H9 (cell line): ENCODE measurements at places on chromosomes 7 and 10. TPM values are rescaled to one million over a fixed set of nuclear protein-coding genes. Genes with fewer than 3 reads are reported as not detected.

DNA sequence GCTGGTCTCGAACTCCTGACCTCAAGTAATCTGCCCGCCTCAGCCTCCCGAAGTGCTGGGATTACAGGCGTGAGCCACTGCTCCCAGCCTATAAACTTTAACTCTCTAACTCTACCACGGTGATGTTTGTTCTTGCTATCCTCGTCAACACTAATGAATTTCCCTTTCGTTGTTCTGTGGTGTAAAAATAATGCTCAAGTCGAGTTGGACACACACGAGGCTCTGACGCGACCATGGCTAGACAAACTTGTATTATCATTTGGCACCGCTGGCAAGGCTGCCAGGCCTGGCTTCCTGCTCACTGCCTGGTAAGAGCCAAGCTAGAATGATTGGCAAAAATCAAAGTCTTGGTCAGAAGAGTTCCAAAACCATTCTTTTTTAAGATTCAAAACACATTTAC, 167.0 kb upstream of the KLF6 start:
- no peak overlapping the region for H3K27ac ChIP-seq
- H3K4me3 ChIP-seq = no peak overlapping the region
- no peaks in the 10 kb centered on the region for H3K4me1 ChIP-seq
- no peaks in the 10 kb centered on the region for H3K27me3 ChIP-seq
- no peaks in the 10 kb centered on the region for H3K36me3 ChIP-seq

- DNase-seq = no peak
- no peaks in the 10 kb centered on the region for H3K36me3 ChIP-seq
- no peak overlapping the region for H3K27ac ChIP-seq
- H3K4me1 ChIP-seq = no peaks in the 10 kb centered on the region
Measured at GRCh38 chr7:156903232-156903909, 10.4 kb upstream of the LMBR1 start.

DNA sequence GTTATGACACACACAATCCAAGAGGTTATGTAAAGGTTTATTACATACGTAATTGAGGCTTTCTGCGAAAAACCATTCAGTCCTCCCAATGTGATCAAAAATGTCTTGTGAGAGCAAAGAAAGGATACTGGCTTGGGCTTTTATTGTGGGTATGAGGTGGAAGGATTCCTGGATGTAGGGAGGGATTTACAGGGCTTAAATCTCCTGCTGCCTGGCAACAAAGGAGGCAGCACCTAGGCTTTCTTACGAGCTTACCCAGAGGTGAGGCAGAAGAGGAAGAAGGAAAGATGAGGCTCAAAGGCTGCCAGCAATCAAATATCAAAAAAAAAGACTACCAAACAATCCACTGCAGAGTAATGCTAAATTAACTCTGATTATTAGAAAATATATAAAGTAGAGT, 1149.5 kb upstream of the POT1 start:
- H3K36me3 ChIP-seq = no peaks in the 10 kb centered on the region
- no peak for DNase-seq
- no peaks in the 10 kb centered on the region for H3K27me3 ChIP-seq
- H3K27ac ChIP-seq = no peak overlapping the region
- H3K4me1 ChIP-seq = no peaks in the 10 kb centered on the region
- no peak overlapping the region for H3K4me3 ChIP-seq

DNA sequence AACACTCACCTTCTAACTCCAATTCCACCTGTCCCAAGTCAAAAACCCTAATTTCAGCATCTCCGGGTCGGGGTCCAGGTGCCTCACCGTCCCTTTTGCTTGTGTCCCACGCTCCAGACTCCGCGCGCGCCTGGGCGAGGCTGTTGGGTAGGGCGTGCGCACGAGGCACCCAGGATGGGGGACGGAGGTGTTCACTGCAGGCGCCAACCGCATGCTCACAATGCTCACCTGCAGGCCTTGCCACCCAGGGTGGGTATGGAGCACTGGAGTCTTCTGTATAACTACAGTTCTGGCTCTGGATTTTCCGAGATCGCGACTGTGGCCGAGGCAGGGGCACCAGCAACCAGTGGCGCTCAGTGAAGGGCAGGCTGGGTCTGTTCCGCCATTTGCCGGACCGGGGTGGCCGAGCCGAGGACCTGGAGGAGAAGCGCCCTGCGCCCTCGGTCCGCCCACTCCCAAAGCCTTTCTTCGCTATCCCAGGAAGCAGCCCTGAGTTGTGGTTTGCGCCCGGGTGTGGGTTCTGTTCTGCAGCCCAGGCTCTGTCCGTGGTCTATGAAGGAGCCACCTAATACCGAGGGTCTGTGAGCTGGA, 8.7 kb downstream of the FAM200A start:
- H3K27ac ChIP-seq = no peak overlapping the region
- no peaks in the 10 kb centered on the region for H3K27me3 ChIP-seq
- no peak overlapping the region; the same call in 2 of the 3 replicates for H3K4me3 ChIP-seq

The PNLIPRP2 gene
- 0.24 and 0.26 TPM in 2 replicates for total RNA-seq

DNA sequence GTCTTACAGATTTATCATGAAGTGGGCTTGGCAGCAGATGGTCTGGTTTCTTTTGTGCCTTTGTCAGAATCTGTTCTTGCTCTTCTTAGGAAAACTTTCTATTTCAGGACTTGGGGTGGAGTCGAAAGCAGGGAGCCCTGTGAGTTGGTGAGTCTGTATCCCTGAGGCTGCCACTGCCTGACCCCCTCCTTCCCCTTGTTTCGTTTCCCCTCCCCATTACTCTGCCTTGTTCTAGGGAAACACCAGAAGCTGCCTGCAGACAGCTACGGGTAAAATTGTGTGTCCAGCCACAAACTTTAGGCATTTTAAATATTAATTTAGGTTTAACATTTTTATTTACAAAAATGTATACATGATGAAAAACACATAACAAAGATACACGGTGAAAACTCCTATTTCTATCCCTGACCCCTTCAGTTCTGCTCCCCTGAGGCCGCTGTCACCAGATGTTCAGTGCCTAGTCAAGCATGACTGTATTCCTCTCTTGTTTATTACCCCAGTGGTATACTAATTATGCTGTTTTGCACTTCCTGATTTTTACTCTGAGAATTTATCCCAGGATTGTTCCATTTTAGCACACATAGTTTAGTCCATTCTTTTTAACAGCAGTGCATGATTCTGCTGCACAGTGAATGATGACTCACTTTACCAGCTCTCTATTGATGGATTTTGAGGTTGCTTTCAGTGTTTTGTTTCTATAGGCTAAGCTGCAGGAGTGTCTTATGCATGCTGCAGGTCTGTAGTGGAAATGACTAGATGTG, 9.1 kb downstream of the TSPAN14 start:
- no peaks in the 10 kb centered on the region for H3K36me3 ChIP-seq
- H3K27me3 ChIP-seq = no peaks in the 10 kb centered on the region; the same call in 1 of the 2 replicates
- no peak for DNase-seq
- H3K4me3 ChIP-seq = no peak overlapping the region; the same call in 2 of the 3 replicates
- no peak overlapping the region for H3K27ac ChIP-seq

GRCh38 chr10:78523453-78523852, 489.8 kb downstream of the RPS24 start:
- no peak overlapping the region for H3K27ac ChIP-seq
- H3K4me1 ChIP-seq = no peaks in the 10 kb centered on the region
- DNase-seq = no peak
- H3K27me3 ChIP-seq = no peaks in the 10 kb centered on the region

GRCh38 chr10:88934900-88935672, 17.5 kb downstream of the ACTA2 start:
- peak; percentile 76 for DNase-seq
- H3K36me3 ChIP-seq = no peaks in the 10 kb centered on the region
- H3K27ac ChIP-seq = no peak overlapping the region
- no peaks in the 10 kb centered on the region for H3K27me3 ChIP-seq

The MMD2 gene
- total RNA-seq = 0.11 and 0.20 TPM in 2 replicates

GRCh38 chr10:805620-806305, 116.3 kb upstream of the DIP2C start:
- no peaks in the 10 kb centered on the region for H3K27me3 ChIP-seq
- peaks cover 47% of the 10 kb centered on the region for H3K36me3 ChIP-seq
- H3K4me1 ChIP-seq = no peaks in the 10 kb centered on the region
- H3K27ac ChIP-seq = no peak overlapping the region
- H3K4me3 ChIP-seq = no peak overlapping the region

- no peaks in the 10 kb centered on the region for H3K27me3 ChIP-seq
- no peak overlapping the region for H3K27ac ChIP-seq
- no peak overlapping the region for H3K4me3 ChIP-seq
- H3K4me1 ChIP-seq = no peaks in the 10 kb centered on the region
- peaks cover 22% of the 10 kb centered on the region for H3K36me3 ChIP-seq
Measured at GRCh38 chr10:11560076-11560709, 51.3 kb downstream of the USP6NL start.

The TLX1 gene
- not detected in 2 replicates for total RNA-seq

- H3K4me1 ChIP-seq = no peaks in the 10 kb centered on the region
- H3K27ac ChIP-seq = no peak overlapping the region
- no peak overlapping the region for H3K4me3 ChIP-seq
- H3K27me3 ChIP-seq = no peaks in the 10 kb centered on the region
Measured at GRCh38 chr7:93185303-93186027, 37.3 kb upstream of the SAMD9L start.

- H3K36me3 ChIP-seq = no peaks in the 10 kb centered on the region
- no peak overlapping the region for H3K27ac ChIP-seq
- no peak for DNase-seq
- no peaks in the 10 kb centered on the region for H3K27me3 ChIP-seq
- H3K4me1 ChIP-seq = peaks cover 2% of the 10 kb centered on the region; the same call in 1 of the 2 replicates
Measured at GRCh38 chr7:131067220-131067619, 260.5 kb upstream of the MKLN1 start.

GRCh38 chr10:74293686-74294371, 142.8 kb downstream of the ADK start:
- no peaks in the 10 kb centered on the region for H3K27me3 ChIP-seq
- H3K4me3 ChIP-seq = no peak overlapping the region
- H3K27ac ChIP-seq = no peak overlapping the region
- H3K36me3 ChIP-seq = 0 out of 2 replicates have a peak, but pooled peaks cover 2% of the 10 kb centered on the region
